ENCODE measurements at places on chromosomes 4 and X. TPM values are rescaled to one million over a fixed set of nuclear protein-coding genes. Genes with fewer than 3 reads are reported as not detected.

Gene PABPC1L2B
- total RNA-seq, result not detected

Gene ART3
- 1.7 TPM for total RNA-seq

Gene ABCG2
- 0.60 TPM for total RNA-seq

Gene MAGEC2
- not detected for total RNA-seq

Gene NPFFR2
- 0.14 TPM for total RNA-seq

Gene CFP
- 0.21 TPM for total RNA-seq

Gene COL25A1
- total RNA-seq, result not detected
